ENCODE measurements at places on chromosomes 12 and 14. TPM values are rescaled to one million over a fixed set of nuclear protein-coding genes. Genes with fewer than 3 reads are reported as not detected.

Gene HOXC6
- total RNA-seq, result 52.2 TPM

GRCh38 chr12:57797933-57798332, 15.3 kb downstream of the TSFM start:
- H3K4me3 ChIP-seq, result no peak overlapping the region
- no peaks in the 10 kb centered on the region for H3K4me1 ChIP-seq
- DNase-seq, result no peak
- no peak overlapping the region for H3K27ac ChIP-seq
- H3K36me3 ChIP-seq, result peaks cover 3% of the 10 kb centered on the region

Gene PCBP2
- total RNA-seq, result 836 TPM

Gene ARHGAP5
- 63.0 TPM for total RNA-seq

Gene MGP
- 0.72 TPM for total RNA-seq

- H3K27ac ChIP-seq, result no peak overlapping the region
- no peaks in the 10 kb centered on the region for H3K27me3 ChIP-seq
- no peaks in the 10 kb centered on the region for H3K4me1 ChIP-seq
- DNase-seq, result no peak
Observed at GRCh38 chr14:91046488-91047072, 13.9 kb downstream of the RPS6KA5 start.

Gene PLEKHG3
- 34.0 TPM for total RNA-seq

- no peak overlapping the region for H3K27ac ChIP-seq
- peaks cover 8% of the 10 kb centered on the region for H3K36me3 ChIP-seq
- no peaks in the 10 kb centered on the region for H3K27me3 ChIP-seq
- no peaks in the 10 kb centered on the region for H3K4me1 ChIP-seq
Observed at GRCh38 chr14:81473456-81474147, 60.1 kb downstream of the SEL1L start.

Data from Panc1 (cell line).